ENCODE measurements at places on chromosomes 11 and 22.
A peak's percentile ranks its signal among the peaks of the same experiment; 100 is the strongest.

GRCh38 chr22:30033901-30034300 is 46.4 kb upstream of the HORMAD2 start:
- no peak for DNase-seq

- no peak for DNase-seq
Observed at GRCh38 chr11:57072640-57073039, 83.9 kb downstream of the OR5AK2 start.

DNA sequence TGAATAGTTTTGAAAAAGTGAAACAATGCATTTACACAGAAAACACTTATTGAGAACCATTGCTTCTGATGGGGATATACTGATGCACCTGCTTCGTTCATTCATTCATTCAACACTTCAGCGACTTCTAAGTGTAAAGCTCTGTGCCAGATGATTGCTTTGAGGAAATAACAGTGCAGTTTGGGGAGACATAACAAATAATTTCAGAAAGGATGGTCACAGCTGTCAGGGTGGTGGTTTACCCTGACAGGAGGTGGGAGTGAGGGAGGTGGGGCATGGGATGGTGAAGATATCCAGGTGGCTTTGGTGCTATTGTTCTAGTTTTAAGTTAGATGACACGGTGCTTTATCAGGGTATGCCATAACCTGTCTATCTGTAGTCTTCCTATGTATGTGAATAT is 344.1 kb downstream of the LARGE1 start:
- no peak for DNase-seq

DNA sequence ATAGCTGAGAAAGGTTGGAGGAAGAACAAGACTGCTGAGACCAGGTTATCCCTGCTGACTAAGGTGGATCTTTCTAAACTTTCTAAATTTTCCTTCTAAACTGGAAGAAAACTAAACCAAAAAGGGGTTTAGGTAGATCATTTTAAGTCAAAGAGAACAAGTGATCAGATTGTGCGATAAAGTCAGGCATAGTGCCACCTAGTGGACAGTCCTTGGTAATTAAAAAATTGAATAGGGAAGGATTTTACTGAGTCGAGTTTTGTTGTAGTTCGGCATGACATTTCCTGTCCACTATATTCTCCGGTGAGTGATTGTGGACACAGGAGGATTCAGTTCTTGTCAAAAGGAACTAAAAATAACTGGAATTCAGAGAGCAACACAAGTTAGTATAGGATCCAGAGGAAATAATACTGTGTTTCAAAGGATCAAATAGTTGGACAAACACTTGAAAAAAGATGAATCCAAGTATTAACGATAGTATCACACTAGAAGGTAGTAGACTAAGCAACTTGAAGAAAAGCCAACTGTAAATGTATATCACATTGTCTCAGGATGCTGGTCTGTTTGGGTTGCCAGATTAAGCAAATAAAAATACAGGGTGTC is 1236.4 kb downstream of the FAM181B start:
- peak; percentile 26 for DNase-seq

DNA sequence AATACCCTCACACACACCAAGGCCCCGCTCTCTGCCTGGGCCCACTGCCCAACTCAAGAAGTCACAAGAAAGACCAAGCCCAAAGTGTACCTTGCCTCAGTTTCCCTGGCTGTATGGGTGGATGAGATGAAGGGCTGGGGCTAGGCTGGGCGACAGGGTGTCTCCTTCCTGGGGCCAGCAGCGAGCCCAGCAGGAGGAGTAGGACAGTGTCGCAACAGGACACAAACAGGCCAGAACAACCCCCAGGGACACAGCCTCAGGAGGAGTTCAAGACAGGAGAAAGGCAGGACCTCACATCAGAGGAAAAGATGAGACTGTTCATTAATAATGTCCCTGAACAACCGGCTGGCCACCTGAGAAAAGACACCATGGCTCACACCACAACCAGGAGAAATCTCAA is 13.3 kb downstream of the CSNK1E start:
- DNase-seq: no peak

- DNase-seq: peak; percentile 35
Observed at GRCh38 chr11:73969991-73970800, 12.4 kb downstream of the UCP2 start.

GRCh38 chr22:20408891-20409290 is 14.9 kb downstream of the ZNF74 start:
- DNase-seq: no peak

- DNase-seq: peak; percentile 40
Observed at GRCh38 chr11:119774172-119774763, 45.3 kb upstream of the NECTIN1 start.

DNA sequence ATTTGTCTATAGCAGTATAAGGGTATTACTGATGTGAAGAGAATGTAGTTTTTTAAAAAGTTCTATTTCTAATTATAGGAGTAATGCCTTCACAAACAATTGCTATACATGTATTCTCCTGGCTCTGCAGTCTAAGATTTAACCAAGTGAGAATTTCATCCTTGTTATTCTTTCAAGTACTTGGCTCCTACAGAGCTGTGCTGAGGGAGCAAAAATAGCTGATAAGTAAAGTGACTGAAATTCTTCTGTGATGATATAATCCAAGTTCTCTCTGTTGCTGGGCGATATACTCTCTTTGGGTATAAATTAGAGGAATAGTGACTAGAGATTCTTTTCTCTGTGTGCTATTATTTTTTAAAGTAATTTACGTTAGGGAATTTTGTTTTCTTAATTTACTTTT is 68.0 kb downstream of the PGR start:
- DNase-seq: no peak

DNA sequence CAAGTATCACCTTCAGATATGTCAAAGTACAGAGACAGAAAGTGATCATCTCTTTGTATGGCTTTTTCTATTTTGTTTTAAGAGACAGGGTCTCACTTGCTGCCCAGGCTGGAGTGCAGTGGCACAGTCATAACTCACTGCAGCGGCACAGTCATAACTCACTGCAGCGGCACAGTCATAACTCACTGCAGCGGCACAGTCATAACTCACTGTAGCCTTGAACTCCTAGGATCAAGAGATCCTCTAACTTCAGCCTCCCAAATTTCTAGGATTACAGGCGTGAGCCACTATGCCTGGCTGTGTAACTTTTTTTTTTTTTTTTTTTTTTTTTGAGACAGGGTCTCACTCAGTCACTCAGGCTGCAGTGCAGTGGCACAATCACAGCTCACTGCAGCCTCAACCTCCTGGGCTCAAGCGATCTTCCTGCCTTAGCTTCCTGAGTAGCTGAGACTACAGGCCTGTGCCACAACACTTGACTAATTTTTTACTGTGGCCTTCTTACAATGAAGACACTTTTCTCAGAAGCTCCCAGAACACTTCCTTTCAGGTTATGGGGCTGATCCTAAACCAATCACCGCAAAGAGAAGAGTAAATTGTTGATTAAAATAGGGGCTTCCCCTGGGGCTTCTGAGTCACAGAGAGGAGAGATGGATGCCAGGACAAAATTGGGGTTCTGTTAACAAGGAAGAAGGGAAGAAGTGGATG is 9.0 kb upstream of the HIKESHI start:
- DNase-seq: peak; percentile 19
